Stimulated activated CD8-positive, alpha-beta memory T cell treated with anti-CD3 and anti-CD28 coated beads, Interleukin-4, amount 100 ng/mL, for 48 hours (primary cell): ENCODE measurements at places on chromosomes 6 and 20.

DNA sequence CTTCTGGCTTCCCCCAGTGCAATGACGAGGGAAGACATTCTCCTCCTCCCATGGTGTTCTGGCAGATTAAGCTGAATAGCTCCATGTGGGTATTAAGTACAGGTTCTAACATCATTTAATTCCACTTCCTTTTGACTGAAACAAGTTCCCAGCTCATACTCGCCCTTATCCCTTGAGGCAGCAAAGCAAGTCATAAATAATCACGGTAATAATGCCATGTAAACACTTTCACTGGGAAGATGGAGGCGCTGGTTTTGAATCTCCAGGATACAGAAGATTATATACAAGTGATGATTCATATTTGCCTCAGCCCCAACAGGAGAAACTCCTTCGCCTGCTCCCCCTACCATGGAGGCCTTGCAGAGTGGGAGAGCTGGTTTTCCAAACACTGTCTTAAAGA, 141.3 kb downstream of the PXDC1 start:
- no peak for DNase-seq

DNA sequence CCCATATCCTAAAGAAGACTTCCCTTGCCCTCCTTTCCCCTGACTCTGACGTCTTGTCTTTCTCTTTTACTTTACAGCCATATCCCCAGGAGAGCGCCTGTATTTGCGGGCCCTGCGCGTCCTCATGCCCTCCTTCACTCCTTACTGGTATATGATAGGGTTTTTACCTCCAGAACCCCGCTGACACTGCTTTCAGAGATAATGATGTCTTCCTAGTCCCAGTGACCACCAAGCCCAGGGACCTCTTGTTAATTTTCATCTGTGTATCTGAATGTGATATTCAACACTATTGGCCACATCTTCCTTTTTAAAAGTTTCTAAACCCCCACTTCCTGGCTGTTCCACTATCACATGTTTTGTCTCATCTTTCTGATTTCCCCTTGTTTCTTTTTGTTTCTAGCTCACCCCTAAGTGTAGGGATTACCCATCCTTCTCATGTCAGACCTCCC, 102.0 kb downstream of the HIVEP1 start:
- DNase-seq, result no peak

GRCh38 chr20:10472871-10473270, 37.8 kb downstream of the SLX4IP start:
- no peak for DNase-seq

GRCh38 chr6:16551466-16551865, 209.8 kb downstream of the ATXN1 start:
- no peak for DNase-seq

DNA sequence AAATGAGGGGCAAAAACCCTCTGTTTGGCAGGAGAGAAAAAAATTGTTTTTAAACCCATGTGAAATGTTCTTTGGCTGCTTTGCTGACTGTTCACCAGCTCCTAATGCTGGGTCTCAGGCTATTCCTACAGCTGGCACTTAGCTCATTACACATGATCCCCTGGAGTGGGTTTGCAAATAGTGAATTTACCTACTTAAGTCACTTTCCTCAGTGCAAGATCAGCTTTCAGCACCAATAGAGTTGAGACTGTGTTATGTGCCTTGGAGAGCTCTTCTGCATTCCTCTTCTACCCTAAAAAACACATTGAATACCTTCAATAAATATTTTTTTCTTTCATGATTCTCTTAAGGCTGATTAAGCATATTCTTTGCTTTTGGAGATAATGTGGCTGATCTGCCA, 58.4 kb upstream of the PRDM1 start:
- no peak for DNase-seq

- DNase-seq, result peak; percentile 25
Measured at GRCh38 chr20:51800872-51801121, 1.5 kb downstream of the SALL4 start.

GRCh38 chr6:16681260-16681873, 79.9 kb downstream of the ATXN1 start:
- no peak for DNase-seq

- no peak for DNase-seq
Measured at GRCh38 chr20:11522366-11522741, 395.3 kb upstream of the BTBD3 start.
